ENCODE measurements at places on chromosomes 4 and X.

DNA sequence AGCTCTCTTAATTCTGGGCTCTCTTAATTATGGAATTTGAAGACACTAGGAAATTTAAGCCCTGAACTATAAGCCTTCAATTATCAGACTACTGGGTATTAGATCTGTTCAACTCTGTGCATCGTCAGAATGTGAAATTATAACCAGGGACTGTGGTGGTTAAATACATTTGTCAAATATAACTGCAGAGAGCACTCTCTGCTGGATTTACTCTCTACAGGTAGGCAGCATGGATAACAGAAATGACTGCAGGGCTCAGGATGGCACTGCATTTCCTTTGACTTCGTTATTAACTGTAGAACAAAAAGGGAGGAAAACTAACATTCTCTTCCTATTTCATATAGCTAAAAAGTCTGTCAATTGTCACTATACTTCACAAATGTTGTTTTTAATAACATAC lies 310.1 kb upstream of the RASGEF1B start:
- no peak overlapping the region for H3K4me3 ChIP-seq
- H3K36me3 ChIP-seq: no peaks in the 10 kb centered on the region
- no peaks in the 10 kb centered on the region for H3K27me3 ChIP-seq
- no peak for DNase-seq
- H3K27ac ChIP-seq: no peak overlapping the region
- H3K4me1 ChIP-seq: no peaks in the 10 kb centered on the region

- DNase-seq: no peak
- no peaks in the 10 kb centered on the region for H3K27me3 ChIP-seq
- H3K27ac ChIP-seq: peak overlapping the region; percentile 4
Measured at GRCh38 chr4:75686346-75686745, 13.1 kb upstream of the G3BP2 start.

GRCh38 chrX:42943051-42943974 lies 165.3 kb upstream of the PPP1R2C start:
- H3K36me3 ChIP-seq: no peaks in the 10 kb centered on the region
- H3K4me3 ChIP-seq: no peak overlapping the region
- no peak for DNase-seq
- H3K27me3 ChIP-seq: no peaks in the 10 kb centered on the region
- no peak overlapping the region for H3K27ac ChIP-seq
- no peaks in the 10 kb centered on the region for H3K4me1 ChIP-seq

DNA sequence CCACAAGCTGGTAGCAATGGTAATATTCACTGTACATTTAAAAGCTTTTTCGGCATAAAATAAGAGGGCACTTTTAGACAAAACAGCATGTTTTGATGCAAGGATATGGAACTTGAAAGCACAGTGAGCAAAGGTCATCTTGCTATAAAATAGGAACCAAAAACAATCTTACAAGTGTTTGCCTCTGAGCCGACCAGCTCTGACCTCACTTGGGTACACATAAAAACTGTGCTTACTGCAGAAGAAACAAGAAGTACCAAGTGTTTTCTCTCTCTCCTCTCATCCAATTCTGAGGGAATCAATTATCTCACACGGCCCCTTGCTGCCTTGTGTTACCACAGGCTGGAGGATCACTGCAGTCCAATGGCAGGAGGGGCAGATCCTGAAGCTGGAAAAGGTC lies 4.8 kb upstream of the IQSEC2 start:
- peaks cover 56% of the 10 kb centered on the region for H3K4me1 ChIP-seq
- peak overlapping the region; percentile 47 for H3K27ac ChIP-seq
- no peak overlapping the region for H3K4me3 ChIP-seq
- no peaks in the 10 kb centered on the region for H3K36me3 ChIP-seq
- no peak for DNase-seq

GRCh38 chr4:52106660-52107059 lies 55.6 kb downstream of the SPATA18 start:
- no peak overlapping the region for H3K27ac ChIP-seq
- H3K27me3 ChIP-seq: no peaks in the 10 kb centered on the region
- H3K4me1 ChIP-seq: no peaks in the 10 kb centered on the region
- H3K4me3 ChIP-seq: no peak overlapping the region

GRCh38 chr4:26334366-26334765 lies 13.6 kb downstream of the RBPJ start:
- no peaks in the 10 kb centered on the region for H3K36me3 ChIP-seq
- no peak overlapping the region for H3K27ac ChIP-seq
- no peak overlapping the region for H3K4me3 ChIP-seq
- H3K4me1 ChIP-seq: peaks cover 29% of the 10 kb centered on the region

DNA sequence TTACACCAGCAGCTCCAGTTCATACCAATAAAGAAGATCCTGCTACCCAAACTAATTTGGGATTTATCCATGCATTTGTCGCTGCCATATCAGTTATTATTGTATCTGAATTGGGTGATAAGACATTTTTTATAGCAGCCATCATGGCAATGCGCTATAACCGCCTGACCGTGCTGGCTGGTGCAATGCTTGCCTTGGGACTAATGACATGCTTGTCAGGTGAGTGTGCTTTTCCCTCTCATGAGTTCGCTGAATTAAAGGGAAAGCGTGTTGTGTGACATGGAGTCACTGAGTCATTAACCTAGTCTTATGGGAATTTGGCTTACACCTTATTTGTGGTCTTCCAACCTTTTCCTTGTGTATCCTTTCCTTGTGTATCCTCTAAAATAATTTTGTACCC lies 15.9 kb downstream of the TMEM165 start:
- no peak overlapping the region for H3K27ac ChIP-seq
- H3K36me3 ChIP-seq: peaks cover 5% of the 10 kb centered on the region
- H3K4me1 ChIP-seq: peaks cover 30% of the 10 kb centered on the region
- no peak for DNase-seq
- H3K4me3 ChIP-seq: no peak overlapping the region

- no peaks in the 10 kb centered on the region for H3K27me3 ChIP-seq
- H3K4me1 ChIP-seq: no peaks in the 10 kb centered on the region
- H3K27ac ChIP-seq: no peak overlapping the region
- DNase-seq: no peak
- H3K4me3 ChIP-seq: no peak overlapping the region
Measured at GRCh38 chr4:102466298-102466697, 34.9 kb upstream of the NFKB1 start.

DNA sequence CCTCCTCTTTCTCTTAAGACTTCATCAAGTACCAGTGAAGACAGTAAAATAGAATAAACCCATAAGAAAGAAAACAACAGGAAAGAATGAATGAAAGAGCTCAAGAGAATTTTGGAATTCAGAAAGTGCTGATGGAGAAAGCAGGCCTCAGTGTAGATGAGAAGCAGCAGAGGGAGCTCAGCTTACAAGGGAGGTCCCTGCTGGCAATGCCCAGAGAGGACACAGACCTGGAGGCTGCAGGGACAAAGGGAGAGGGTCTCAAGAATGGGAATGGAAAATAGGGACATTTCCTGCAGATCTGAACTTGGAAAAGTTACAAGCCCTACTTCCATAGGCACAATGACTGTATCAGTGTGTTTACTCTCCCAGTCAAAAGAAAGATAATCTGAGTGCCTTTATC lies 64.5 kb upstream of the MAGEA10 start:
- H3K4me3 ChIP-seq: no peak overlapping the region
- no peaks in the 10 kb centered on the region for H3K36me3 ChIP-seq
- H3K4me1 ChIP-seq: no peaks in the 10 kb centered on the region
- no peak for DNase-seq

All from sigmoid colon (tissue), 7 donors.